ENCODE measurements at places on chromosomes 6 and 20.

DNA sequence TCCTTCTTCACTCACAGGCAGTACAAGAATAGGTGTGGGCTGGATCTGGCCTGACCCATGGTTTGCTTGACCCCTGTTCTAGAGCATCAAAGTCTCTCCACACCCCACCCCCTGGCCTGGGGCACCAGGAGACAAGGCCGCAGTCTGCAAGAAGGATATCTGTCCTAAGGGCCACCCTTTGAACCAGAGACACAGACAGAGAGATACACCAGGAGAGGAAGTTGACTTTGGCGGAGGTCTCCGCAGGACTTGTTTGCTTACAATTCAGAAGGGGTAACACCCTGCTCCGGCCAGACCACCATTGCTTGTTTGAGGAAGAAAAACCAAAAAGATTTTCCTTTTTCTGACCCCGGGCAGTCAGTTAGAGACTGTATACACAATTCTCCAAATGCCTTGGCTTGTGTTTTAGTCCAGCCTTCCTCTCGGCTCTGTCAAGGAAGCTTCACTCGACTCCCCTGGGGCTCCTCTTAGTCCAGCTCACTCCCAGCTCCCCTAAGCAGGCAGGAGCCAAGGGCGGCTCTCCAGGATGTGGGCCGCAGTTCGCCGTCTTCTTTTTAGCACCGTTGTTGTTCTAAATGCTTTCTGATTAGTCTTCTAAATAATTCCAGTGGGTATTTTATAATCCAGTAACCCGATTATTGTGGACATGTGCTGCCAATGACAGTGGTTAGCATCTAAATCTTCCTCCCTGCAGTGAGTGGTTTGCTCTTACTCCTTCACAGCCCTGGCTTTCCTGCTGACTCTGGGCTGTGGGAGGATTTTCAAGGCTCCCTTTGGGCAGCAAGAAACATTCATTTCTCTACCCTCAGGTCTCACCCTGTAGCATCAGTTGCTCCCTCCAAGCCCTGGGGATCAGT lies 58.6 kb upstream of the MRPS10 start:
- no peak for DNase-seq

DNA sequence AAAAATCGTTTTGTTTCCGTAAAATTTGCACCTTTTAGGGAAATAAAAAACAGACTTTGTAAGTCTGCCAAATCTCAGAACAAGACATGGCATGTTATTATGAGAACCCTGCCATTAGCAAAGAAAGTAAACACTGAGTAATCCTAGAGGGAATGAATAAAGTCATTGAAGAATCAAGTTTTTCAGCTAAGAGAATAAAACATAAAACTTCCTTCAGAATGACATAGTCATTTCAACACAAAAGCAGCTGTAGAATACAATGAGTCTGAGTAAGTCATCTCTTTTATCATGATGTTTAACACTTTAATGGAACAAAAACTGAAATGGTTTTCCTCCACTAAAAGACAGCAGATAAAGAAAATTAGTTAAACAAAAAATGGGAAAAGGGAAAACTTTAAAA lies 10.3 kb upstream of the DST start:
- DNase-seq = no peak

GRCh38 chr20:22905658-22906057 lies 129.5 kb upstream of the SSTR4 start:
- no peak for DNase-seq

GRCh38 chr6:108968325-108969316 lies 120.4 kb downstream of the ARMC2 start:
- DNase-seq = no peak

- DNase-seq = no peak
These were observed 187.6 kb downstream of the TMEM242 start for GRCh38 chr6:157135691-157136090.

DNA sequence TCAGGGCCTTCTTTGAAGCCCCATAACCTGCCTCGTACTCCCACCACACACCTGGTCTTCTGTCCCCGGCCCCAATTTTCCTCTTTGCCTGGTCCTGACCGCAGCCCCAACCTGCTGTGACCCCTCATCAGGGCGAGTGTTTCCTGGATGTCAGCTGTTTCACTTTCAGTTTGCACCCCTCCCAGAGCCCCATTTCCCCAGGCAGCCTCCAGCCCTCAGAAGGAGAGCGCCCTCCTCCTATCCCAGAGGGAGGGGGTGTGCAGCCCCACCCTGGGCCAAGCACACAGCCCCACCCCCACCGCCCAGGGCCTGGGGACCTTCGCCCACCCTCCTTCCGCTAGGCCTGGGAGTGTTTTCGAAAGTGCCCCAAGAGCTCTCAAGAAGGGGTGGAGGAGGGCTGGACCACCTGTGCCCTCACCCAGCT lies 1.5 kb downstream of the BAK1 start:
- DNase-seq = peak; percentile 57

GRCh38 chr6:144920391-144920961 lies 635.3 kb downstream of the UTRN start:
- DNase-seq = no peak

GRCh38 chr20:53948383-53949318 lies 121.7 kb downstream of the BCAS1 start:
- DNase-seq = no peak

- no peak for DNase-seq
These were observed 23.3 kb upstream of the CDKN1A start for GRCh38 chr6:36655085-36655724.

GRCh38 chr20:32544893-32545840 lies 40.0 kb downstream of the NOL4L start:
- DNase-seq = no peak

- DNase-seq = no peak
These were observed 58.1 kb upstream of the AFDN start for GRCh38 chr6:167768471-167769215.

- no peak for DNase-seq
These were observed 70.7 kb upstream of the TRAF3IP2 start for GRCh38 chr6:111676383-111676782.

DNA sequence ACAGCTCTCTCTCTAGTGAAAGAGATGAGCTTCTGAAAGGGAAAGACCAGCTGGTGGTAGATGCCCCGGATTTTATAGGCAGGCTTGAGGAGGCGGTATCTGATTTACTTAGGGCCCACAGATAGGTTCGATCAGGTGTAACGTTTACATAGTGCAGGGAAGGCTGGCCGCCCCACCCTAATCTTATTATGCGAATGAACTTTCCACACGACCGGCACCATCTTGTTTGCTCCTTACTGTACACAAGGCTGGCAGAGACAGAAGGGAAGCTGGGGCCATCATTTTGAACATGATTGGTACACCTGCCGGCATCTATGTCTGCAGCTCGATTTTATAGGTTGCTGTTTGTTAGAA lies 212.0 kb upstream of the JARID2 start:
- DNase-seq = no peak

DNA sequence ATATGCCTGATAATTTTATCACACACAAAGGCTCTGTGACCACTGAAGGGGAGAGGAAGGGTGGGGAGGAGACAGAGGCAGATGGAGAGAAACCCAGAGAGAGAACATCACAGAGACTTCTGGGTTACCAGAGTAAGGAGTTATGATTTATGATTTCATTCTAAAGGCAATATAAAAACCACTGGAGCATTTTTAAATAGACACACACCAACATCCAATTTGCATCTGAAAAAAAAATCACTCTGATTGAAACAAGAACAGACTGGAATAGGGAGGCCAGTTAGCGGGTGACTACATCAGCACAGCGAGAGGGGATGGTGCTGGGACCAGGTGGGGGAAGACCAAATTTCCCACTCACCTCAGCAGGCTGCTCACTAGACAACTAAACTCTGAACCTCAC lies 104.8 kb downstream of the AGPAT4 start:
- DNase-seq = no peak

DNA sequence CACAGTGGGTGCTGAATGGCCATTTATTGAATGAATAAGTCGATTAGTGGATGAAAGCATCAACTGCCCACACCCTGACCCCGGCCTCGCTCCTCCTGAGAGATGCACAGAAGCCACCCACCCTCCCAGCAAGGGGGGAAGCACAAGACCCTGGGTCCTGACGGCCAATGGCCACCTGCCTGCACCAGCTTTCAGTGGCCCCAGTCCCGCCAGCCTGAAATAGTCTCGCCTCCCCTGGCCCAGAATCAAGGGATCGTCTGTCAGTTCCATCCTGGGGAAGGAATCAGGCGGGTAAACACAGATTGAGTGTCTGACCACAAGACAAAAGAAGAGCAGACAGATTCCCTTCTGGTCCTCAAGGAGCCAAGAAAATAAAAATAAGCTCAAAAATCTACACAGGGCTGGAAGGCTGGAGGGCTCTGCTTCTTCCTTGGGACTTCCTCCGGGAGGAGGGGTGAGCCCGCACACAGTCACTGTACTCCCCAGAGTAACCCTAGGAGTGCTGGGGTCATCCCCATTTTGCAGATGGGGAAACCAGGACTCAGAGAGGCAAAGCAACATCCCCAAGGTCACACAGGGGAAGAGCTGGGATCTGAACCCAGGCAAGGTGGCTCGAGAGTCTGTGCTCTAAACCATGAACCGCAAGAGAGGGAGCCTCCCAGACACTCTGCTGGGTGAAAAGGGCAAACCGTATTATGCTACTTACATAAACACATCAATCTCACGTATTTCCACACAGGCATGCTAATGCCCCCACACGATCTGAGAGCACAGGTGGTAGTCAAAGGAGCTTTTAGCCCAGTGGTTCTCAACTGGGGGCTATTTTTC lies 7.8 kb downstream of the PREX1 start:
- DNase-seq = no peak

- no peak for DNase-seq
These were observed 586.7 kb upstream of the CITED2 start for GRCh38 chr6:139961190-139961589.

DNA sequence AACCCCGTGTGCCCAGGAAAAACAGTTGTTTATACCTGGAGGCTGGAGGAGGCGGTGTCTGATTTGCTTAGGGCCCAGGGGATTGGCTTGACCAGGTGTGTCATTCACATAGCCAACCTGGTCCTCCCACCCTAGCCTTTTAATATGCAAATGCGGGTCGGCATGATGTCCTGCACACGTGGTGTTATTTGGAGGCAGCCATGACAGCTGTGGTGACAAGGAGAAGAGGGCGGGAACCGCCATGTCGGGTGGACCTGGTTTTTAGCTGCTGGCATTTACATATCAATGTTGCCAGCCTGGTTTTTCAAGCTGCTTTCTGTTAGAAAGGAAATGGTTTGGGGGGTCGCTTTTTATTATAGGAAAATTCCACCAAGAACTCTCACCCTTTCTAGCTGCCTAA lies 291.4 kb upstream of the QKI start:
- no peak for DNase-seq

GRCh38 chr6:167831281-167831828 lies 4.6 kb downstream of the AFDN start:
- DNase-seq = no peak

- no peak for DNase-seq
These were observed 117.1 kb downstream of the GRM4 start for GRCh38 chr6:34028691-34029360.

DNA sequence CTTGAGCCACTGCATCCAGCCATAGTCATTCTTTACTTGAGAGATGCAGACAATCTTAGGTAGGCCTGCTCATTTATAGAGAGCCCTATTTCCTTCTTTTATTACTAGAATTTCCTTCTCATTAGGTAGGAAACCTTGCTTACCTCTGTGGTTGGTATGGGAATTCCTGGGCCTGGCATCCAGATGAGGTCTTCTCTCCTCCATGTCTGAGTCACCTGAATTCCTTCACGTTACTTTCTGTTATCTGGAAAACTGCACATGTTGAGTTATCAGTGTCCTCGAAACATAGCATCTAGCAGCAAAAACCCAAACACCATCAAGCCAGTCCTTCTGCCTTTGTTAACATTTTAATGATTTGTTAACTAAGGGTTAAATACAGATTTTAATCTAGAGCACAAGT lies 2.2 kb downstream of the ZNFX1 start:
- no peak for DNase-seq

DNA sequence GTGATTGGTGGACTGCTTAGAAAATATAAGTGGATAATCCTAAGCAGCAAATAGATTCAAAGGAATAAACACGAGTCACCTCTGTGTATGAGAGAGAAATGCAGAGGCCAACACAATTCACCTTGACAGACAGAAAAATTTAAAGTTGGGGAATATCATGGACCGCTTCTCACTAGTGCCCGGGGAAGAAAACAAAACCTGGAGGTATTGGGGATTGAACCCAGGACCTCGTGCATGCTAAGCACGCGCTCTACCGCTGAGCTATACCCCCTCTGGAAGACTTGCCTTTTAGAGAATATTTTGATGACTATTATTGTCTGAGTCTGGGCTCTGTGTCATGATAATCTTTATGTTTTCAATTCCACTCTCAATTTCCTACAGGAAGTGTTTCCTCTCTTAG lies 111.9 kb downstream of the TRIM27 start:
- DNase-seq = no peak

DNA sequence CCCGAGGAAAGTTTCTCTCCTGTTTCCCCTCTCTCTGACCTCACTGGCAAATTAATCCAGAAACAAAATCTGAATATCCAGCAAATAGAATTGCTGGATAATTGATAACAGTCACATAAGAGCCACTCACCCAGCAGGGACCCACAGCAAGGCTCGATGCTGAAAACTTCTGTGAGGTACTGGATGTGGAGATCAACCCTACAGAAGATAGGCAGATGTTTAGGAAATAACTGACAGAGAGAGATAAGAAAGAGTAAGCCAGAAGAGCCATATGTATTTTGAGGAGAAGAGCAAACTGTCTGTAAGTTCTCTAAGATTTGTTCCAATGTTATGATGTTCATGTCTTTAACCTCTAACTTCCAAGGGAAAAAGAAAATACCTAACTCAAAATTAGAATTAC lies 59.7 kb downstream of the PKHD1 start:
- no peak for DNase-seq

GRCh38 chr20:47204008-47204849 lies 152.3 kb downstream of the ZMYND8 start:
- no peak for DNase-seq

DNA sequence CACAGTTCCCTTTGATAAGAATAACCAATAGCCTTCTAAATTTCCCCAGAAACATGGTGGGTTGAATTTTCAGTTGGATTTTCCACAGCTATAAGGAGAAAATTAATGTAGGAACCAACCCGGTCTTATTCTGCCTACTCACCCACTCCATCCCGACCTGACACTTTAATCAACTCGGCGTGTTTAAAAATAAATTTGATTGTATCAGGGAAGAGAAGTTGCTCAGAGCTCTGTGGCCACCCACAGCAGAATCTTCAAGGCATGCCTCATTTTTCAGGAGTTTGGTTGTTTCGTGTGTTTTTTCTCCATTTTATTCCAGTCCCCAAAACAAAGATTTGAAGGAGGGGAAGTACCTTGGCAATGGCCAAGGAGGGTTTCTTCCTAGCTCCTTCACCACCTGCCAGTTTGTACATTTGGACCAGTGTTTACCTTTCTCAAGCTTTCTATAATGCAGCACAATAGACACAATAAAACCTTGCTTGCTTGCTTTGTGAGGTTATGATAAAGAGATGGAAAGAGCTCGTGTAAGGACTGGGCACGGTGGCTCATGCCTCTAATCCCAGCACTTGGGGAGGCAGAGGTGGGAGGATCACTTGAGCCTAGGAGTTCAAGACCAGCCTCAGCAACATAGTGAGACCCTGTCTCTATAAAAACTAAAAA lies 297.2 kb upstream of the JARID2 start:
- no peak for DNase-seq

DNA sequence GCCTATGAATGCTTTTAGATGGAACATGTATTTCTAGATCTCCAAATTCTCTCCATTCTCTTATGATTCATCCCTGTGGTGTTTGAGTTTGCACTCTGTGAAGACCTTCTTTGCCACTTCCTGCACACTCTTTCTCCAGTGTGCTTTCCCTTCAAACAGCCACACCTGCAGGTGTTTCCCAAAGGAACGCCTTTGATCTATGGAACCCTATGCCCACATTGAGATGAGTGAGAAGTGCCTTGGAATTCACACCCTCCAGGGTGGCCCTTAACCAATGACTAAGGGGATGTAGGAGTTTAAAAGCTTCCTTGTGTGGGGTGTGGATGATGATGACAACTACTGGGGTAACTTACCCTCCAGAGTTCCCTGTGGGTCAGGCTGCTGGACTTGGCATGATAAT lies 570.1 kb downstream of the DHX35 start:
- no peak for DNase-seq

Measured in CD4-positive, alpha-beta T cell treated with Interleukin-2 at 100 ng/mL for 4 hours (primary cell).